ENCODE measurements at places on chromosomes 12 and 14.

DNA sequence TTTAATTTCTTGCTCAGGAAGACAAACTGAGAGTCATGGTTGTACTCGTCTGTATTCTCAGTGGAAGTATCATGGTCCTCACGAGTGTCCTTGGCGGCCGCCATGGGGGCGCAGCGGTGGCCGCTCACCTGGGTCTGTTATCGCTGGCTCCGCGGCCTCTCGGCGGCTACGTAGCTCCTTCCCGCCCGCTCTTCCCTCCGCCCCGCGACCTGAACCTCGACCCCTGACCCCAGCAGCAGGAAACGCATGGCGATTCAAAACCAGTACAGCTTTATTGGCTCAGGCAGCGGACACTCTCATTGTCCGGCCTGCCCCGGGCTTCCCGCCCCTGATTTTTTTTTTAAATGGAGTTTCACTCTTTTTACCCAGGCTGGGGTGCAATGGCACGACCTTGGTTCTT, 80.8 kb downstream of the E2F7 start:
- DNase-seq: no peak

DNA sequence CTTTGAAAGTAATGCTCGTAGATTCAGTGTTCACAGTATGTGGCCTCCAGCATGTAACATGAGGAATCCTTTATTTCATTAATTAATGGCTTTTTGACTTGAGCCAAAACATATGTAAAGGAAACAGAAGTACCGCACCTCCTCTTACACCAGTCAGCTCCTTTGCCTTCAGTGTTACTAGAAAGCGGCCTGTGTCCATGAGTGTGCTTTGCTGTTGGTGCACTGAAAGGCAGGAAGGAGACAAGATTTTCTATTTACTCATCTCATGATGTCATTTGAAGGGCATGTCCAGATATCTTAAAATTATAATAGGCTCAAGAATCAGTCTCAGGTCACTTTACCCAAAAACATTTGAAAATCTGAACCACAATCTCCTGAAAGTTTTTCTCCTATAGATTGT, 9.9 kb upstream of the CCT2 start:
- no peak for DNase-seq

- no peak for DNase-seq
Observed at GRCh38 chr12:43221216-43221615, 330.8 kb downstream of the ADAMTS20 start.

DNA sequence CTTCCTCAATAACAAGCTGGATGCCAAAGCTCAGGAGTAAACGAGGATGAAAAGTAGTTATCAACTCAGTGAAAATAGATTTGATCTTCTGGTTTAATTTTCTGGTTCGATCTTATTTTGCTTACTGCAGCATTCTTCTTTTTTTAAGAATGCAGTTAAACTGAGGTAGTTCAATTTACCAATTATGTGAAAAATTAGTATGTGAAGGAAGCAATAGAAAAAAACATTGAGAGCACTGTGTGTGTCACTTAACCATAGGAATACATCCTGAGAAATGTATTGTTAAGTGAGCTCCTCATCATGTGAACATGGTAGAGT, 111.4 kb upstream of the TSPAN8 start:
- no peak for DNase-seq

DNA sequence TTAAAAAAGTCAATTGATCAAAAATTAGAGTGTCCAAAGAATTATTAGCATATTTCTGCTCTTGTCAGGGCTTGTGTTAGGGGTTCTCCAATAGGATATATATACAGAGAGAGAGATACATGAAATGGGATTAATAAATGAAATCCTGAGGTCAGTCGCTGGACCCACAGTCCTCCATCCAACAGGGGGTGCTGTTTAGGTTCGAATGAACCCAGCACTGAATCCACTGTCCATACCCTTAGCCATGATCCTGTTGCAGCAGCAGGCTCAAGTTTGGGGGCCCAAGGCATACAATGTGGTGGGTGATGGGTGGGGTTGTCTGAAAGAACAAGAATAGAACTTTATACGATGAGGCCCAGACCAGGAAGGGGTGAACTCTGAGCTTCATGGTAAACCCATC, 780 bp upstream of the MYO1H start:
- peak; percentile 12 for DNase-seq

DNA sequence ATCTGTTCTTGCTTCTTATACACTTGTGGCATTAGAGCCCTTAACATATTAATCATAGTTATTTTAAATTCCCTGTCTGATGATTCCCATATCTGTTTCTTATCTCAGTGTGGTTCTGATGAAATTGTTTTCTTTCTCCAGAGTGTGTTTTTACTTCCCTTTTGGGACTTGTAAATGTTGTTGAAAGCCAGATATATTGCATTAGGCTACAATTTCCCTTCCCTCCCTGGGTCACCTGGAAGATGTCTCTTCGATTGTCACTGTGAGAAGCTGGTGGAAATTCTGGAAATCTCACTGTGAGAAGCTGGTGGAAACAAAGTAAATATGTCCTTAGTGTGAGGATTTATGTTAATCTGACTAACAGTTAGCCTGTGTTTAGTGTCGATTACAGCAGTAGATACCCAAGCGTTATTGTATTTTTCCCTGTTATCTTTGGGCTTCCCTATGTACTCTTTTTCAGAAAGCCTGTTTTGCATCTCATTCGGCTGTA, 717.3 kb downstream of the TRHDE start:
- DNase-seq: no peak

DNA sequence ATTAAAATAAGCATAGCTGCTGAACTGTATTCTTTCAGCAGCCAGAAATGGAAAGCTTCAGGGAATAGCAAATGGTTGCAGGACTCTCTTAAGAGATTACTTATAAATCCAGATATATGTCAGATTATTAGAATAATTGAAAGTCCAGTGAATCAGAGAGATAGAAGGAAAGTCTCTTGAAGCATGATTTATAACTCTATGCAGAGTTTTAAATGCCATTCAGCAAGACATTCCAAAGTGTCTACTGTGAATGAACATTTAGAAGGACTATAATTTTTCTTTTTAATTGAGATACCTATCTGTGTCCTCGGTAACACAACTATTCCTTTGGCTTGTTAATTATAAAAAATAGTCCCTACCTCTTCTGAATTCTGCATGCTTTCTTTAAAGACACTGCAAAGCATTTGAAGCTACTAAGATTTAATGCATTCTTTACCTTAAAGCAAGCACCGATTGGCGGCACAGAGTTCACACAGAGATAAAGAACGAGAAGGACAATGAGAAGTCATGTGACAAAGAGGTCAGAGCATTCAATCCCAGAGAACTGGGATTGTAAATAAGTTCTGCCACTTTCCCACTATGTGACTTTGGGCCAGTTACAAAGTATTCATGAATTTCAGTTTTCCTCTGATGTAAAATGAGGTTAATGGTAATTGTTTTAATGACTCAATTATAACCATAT, 371.0 kb upstream of the ATP2B1 start:
- no peak for DNase-seq

DNA sequence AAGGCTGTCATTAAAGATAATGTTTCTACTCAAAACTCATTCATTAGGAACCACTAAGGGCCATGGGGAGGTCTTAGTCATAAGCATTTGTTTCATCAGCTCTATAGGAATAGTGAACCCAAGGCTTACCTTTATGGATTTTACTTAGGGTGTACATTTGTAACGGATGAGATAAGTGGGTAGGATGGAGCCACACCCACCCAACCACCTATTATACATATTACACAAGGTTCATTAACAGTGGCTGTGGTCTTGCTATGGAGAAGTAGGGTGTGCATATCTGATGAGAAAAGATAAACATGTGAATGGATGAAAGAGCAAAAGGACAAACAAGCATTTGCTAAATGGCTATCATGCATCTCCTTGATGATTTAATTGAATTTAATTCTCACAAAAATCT, 39.6 kb upstream of the ITPR2 start:
- no peak for DNase-seq

GRCh38 chr12:31011746-31012566, 61.7 kb upstream of the DDX11 start:
- no peak for DNase-seq

GRCh38 chr12:48796976-48797375, 8.1 kb upstream of the ADCY6 start:
- DNase-seq: no peak

GRCh38 chr12:105554223-105554678, 223.8 kb downstream of the C12orf75 start:
- no peak for DNase-seq

DNA sequence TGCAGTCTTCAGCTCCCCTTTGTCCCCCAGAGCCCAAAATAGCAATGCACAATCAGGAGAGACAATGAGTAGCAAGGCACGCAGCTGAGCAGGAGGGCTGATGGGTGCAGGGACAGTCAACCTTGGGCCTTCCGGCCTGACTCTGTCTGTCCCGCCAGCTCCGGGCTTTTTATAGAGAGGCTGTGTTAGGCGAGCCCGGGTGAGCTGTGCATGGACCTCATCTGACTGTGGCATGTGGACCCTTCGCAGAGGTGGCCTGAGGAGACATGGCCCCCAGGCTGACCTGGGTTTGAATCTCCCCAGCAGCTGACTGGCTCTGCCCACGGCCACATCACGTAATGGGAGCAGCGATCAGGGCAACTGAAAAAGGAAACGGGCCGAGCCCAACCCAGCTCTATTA, 177.9 kb downstream of the TSPAN9 start:
- no peak for DNase-seq

- no peak for DNase-seq
Observed at GRCh38 chr14:101449114-101449513, 112.2 kb upstream of the DIO3 start.

All from stimulated activated CD4-positive, alpha-beta T cell treated with anti-CD3 and anti-CD28 coated beads, Interleukin-2, amount 100 ng/mL, for 24 hours (primary cell).